NCI-H748 treated with DMSO at 0.1 percent for 48 hours (cell line): ENCODE measurements at places on chromosomes 5 and 9.

GRCh38 chr5:149782895-149783586 lies 52.9 kb downstream of the PPARGC1B start:
- no peak for DNase-seq

DNA sequence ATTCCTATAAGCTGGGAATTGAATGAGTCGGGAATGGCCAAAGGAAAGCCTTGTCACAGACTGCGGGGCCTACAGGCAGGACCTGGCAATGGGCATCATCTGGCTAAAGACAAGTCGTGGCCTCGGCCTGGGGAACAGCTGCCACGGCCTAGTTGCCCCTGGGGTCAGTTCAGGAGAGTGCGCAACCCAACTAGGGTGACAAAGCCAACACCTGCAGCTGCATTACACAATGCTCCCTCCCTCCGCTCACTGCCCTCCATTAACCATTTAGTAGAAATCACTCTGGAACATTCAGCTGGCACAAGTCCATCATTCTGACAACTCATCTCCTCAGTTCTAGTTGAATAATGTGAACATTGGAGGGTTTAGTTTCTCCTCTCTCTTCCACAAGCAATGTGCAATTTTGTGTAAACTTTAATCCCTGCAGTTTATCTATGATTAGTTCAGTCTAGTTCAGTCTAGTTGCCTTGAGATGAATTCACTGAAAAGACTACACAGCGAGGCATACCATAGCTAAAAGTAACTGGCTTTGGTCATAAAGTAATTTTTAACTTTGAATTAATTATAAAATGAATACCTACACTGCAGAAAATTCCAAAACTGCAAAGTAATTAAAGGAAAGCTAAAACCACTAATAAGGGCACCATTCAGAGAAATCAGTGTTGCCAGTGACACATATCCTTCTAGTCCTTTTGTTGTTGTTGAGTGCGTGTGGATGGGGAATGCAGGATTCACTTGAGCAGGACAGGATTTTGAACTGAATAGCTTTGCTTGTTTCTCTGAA lies 5.1 kb downstream of the GLDC start:
- DNase-seq: no peak

- DNase-seq: no peak
These were observed 175.1 kb upstream of the PITX1 start for GRCh38 chr5:135208903-135209721.

DNA sequence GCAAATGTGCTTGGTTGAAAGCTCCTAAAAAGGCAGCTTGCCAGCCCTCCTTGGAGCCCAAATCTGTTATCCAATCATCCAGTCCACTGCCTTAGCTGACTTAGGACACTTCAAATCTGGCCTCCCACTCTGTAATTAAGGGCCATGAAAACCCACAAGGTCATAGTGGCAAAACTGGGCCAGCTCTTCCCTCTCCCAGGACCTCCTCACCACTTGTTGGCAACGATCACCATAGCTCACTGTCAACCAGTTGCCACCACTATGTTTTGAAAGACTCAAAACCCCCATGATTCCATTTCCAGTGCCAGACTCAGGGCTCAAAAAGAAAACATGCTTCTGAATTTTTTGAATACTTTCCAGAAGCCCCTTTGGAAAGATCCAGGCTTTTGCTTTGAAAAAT lies 107.5 kb downstream of the NREP start:
- DNase-seq: no peak

GRCh38 chr5:16784843-16785791 lies 151.0 kb downstream of the MYO10 start:
- DNase-seq: no peak

DNA sequence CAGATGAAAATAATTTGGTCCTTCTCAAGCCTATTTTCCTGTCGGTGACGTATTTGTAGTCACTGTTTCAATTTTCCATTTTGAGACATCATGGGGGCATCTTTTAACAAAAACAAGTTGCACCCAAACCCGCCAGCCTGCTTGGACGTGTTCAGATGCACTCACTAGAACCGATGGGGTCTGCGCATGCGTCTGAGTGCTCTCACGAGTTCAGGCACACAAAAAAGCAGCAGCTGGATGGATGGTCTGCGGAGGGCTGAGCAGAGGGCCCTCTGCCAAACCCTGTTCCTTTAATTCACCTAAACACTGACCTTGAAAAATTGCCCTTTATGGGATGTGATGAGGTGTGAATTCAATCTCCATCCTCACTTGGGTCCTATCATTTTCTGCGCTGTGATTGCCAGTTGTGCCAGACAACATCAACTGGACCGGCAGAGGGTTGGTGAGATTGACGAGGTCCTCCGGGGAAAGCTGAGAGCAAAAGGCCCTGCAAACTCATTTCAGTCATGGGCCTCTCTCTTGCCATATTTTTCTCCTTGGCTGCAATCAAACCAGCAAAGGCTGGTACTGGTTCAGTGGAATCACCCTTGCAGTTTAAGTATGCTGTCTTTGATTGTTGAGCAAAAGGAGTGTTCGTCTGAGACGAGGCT lies 251.9 kb downstream of the NFIB start:
- DNase-seq: no peak
